Nephron progenitor cell (in vitro differentiated cells): ENCODE measurements at places on chromosomes 1 and 21.

- no peak for DNase-seq
Observed at GRCh38 chr1:241615043-241615974, 24.9 kb downstream of the CHML start.

DNA sequence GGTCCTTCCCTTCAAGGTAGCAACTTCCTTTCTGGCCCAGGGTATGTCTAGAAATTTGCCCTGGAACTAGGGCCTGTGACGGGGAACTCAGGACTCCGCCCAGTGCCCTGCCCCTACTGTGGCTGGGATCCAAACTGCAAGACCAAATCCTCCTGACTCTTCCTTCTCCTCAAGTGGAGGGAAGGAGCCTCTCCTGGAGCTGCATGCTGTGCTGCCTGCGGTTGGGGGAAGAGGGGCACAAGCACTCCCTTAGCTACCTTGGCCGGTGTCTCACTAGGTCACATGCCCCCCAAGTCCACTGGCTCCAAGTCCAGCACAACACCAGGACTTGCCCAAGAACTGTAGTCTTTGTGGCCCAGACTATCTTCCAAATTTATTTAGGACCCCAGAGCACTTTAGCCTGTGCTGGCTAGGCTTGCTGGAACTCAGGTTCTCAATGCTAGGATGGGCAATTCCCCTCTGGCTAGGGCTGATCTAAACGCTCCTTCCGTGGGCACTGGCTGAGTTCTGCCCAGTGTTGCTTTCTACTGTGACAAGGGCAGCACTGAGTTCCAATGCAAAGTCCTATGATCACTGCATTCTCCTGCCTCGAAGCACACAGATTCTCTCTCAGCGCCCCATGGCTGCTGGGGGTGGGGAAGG, 12.2 kb downstream of the ADSS2 start:
- no peak for DNase-seq

DNA sequence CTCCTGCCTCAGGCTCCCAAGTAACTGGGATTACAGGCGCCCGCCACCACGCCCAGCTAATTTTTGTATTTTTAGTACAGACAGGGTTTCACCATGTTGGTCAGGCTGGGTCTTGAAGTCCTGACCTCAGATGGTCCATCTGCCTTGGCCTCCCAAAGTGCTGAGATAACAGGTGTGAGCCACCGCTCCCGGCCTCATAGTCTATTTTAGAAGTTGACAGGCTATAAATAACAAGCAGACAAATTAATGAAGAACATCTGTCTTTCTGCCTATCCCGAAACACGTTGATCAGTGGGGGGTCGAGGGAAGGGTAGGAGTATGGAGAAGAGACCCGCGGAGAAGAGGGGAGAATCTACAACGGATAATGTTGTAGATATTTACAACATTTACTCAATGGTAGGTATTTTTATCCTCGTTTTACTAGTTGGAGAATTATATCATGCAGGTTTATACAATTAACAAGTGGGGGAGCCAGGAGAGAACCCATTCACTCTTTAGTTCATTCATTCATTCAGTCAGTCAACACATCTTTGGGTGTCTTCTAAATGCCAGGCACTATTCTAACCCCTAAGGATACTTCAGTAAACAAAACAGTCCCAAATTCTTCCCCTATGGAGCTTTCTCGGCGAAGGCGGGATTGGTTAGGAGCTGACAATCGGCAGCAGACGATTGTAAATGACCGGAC, 497 bp upstream of the IFNAR2 start:
- DNase-seq, result no peak

DNA sequence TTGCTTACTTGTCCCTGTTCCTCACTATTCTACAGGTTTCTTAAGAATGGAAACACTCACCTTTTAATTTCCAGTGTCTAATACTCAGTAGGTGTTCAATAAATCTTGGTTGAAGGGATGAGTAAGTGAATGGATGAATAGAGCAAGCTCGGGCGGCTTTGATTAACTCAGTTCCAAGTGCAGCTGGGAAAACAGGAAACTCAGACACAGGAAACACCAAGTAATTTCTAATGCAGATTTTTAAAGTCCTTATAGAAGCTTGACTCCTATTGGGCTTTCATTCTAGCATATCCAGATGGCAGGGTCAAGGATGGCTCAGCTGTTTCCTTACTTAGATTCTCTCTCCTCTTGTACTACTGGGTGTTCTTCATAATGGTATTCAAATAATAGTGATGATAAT, 14.0 kb downstream of the CAMK1G start:
- no peak for DNase-seq

GRCh38 chr1:192609110-192610079, 26.6 kb upstream of the RGS13 start:
- DNase-seq, result no peak

DNA sequence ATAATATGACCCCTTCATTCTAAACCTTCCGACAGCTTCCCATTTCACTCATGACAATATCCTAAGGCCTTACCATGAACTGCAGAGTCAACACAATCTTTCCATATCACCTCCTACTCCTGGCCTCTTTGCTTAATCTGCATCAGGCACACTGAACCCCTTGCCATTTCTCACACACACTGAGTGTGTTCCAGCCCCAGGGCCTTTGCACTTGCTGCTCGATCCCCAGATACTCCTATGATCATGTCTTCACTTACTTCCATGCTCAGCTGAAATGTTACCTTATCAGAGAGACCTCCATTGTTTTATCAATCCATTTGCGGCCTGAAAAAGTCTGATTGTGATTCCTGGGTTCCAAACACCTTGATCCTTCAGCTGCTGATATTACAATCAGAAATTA, 47.0 kb downstream of the ETS2 start:
- no peak for DNase-seq

- no peak for DNase-seq
Observed at GRCh38 chr1:119008483-119009311, 20.6 kb upstream of the TBX15 start.

GRCh38 chr21:46504666-46505065, 46.0 kb downstream of the DIP2A start:
- no peak for DNase-seq

DNA sequence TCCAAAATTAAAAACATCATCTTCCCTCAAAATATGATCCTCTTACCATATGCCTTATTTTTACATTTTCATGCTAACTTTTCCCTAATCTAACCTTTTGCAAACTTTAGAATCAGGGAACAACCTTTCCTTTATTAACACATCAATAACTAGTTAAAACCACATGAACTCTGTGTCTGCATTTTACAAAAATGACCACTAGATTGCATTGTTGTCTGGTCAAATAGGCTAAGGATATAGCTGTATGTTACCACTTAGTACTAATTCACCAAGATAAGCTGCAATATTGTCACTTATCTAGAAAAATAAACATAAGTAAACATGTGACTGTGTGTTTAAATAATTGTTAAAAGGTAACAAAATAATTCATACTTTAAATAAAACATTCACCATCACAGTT, 82.3 kb downstream of the DENND1B start:
- DNase-seq, result no peak

DNA sequence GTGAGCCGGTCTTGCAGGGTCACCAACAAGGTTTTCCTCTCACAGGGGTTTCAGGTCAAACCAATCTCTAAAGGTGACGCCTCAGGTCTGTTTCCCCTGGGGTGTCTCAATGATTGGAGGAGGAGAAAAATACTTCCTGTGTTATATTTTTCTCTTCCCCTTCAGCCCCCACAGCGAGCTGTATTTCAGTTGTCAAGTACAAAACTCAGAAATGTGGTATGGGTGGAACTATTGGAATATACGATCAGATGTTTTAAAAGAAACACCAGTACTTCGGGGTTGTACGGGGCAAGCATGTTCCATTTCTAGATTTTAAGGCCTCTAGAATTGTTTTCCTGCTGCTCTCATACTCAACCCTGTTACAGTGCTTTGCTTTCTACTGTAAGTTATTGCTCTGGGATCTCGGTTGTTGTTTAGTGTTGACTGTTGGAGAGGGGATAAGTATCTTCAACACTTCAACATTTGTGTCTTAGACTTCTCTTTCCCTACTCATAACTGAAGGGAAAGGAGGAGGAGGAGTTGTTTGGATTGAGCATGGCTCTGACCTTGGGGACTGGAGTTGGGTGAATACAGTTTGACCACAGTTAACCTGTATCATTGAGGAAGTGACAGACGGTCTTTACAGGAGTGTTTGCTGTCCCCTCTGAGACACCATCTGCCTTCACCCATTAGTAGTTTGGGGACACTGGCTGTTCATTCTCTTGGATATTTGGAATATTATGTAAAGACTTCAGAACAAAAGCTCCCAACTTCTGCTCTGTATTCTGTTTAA, 2.0 kb downstream of the MAPKAPK2 start:
- DNase-seq, result no peak

- no peak for DNase-seq
Observed at GRCh38 chr1:179230721-179231120, 1.2 kb upstream of the ABL2 start.

DNA sequence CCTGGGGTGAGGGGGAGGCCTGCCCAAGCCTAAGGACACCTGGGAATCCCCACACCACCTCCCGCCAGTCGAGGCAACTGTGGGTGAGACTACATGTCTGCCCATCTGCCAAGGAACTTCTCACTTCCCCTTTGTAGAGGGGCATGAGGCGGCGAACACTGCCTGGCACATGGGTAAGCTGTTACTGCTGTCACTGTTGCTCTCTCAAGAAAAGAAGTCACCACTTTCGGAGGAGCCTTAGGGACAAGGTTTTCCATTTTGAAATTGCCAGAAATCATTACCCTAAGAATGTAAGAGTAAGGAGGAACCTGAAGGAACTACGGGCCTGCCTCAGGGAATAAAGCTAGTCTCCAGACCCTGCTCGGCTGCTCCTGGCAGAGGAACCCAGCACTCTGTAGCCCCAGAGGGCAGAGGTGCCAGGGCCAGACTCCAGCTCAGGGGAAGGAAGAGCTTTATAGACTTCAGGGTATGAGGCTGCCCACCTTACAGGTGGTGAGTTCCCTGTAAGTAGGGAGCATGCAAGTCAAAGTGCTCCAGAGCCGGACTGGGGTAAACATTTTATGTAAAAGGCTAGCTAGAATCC, 23.3 kb downstream of the SLC2A1 start:
- DNase-seq, result no peak

- DNase-seq, result no peak
Observed at GRCh38 chr1:8019229-8019620, 6.9 kb downstream of the ERRFI1 start.

DNA sequence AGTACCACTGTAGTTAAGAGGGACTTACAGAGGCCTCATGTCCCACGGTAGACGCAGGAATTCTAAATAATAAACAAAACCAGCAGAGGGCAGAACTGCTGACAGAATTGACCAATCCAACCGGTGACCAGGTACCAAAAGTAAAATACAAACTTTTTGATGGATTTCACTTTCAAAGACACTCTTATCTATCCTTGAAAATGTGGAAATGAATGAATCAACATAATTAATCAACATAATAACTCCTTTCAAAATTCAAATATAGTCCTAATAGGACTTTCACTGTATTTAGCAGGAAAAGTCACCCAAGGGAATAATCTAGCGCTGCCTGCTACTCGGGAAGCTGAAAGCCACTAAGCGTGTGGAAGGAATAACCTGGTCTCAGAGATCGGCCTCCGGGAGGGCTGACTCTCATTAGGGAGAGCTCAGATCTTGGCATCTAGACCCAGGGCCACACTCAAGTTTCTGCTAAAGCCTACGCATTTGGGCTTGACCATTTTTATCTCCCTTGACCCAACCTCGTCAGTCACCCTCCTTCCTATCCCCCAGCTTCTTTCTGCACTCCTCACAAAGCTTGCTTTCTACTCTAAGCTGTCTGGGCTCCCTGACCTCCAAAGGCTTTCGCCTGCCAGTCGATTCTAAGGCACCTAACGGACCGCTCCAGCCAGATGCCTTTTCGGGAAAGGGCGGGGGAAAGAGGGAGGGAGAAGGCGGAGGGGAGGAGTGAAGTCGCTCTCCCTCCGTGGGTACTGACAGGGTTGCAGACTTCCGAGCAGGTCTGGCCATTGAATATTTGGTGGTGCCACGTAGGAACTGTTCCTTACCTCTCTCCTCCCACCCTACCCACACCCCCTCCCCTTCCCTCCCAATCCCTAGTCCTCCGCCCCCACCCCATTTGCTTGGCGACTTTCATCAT, 1.6 kb downstream of the COL11A1 start:
- DNase-seq, result peak; percentile 54

DNA sequence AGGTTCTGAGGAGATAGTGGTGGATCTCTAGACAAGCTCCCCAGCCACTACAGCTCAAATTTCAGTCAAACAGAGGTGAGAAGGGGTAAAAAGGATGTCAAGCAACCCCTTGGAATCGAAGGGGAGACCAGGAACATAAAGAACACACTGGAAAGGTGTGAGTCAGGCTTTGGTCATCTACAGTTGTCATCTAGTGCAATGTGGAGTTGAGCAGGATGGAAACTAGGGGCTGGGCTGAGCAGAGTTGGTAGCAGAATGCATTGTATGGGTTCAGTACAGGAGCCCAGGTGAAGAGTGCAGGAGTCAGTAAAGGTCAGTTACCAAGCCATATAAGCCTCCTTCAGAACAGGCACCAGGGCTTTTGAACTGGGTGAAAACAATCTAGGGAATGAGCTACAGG, 52.7 kb upstream of the VAV3 start:
- no peak for DNase-seq

DNA sequence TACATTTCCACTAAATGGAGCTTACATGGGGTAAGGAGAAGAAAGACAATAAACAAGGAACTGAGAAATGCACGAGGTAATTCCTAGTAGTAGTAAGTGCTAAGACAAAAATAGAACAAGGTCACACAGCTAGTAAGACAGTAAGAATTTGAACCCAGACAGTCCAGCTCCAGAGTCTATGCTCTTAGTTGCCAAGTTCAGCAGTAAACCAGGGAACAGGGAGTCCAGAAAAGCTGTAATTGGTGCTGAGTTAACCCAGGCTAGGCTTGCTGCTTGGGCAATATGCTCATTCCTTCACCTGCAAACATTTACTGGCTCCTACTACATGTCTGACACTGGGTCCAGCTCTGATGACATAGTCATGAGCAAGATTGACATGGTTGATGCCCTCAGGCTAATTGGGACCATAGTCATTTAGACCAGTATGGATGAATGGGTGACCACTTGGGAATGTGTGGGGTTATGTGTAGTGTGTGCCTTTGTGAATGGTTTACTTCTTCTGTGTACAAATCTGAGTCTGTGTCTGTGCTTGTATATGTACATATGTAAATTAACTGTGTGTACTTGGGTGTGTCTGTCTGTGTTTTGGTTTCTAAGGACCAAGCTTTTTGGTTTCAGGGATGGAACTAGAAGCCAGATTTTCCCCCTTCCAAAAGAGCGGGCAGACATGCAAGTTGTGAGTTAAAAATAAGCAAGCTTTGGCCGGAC, 2.0 kb downstream of the GPX7 start:
- no peak for DNase-seq

DNA sequence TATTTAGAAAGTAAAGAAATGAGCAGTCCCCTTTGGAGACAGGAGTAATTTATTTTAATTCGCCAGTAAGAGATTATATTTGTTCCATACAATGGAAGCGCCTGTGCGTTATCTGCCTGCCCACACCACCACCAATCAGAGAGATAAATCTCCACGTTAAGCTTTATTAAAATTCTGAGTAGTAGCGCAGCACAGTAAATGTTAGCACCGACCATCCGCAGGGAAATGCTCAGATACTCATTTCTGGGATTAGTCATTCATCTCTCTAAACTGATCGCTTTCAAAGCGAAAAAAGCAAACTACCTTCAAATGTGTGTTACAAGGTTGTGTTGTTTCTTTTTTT, 1.2 kb downstream of the ETS2 start:
- DNase-seq, result no peak

GRCh38 chr1:217917281-217917887, 286.2 kb downstream of the SPATA17 start:
- no peak for DNase-seq
